Fibroblast of skin of back (primary cell): ENCODE measurements at places on chromosomes 7 and 10.
A peak's percentile ranks its signal among the peaks of the same experiment; 100 is the strongest.

DNA sequence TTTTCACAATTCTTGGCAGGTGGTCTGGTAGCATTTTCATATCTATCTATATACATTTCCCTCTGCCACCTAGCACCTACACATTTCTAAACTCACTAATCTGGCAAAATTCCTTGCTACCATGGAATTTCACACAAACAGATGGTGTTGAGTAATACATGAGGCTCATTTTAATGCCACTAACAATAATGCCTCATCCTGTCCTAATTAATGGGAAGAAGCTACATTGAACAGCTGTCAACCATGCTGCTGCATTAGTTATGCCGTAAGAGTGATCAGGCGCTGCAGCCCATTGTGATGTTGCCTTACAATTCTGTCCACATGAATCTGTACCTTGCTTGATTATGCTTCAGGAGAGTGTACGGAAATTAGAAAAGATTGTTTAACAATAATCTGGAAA lies 23.2 kb downstream of the COL1A2 start:
- peak; percentile 45 for DNase-seq

GRCh38 chr10:14879124-14879927 lies 660 bp downstream of the SUV39H2 start:
- peak; percentile 13 for DNase-seq

DNA sequence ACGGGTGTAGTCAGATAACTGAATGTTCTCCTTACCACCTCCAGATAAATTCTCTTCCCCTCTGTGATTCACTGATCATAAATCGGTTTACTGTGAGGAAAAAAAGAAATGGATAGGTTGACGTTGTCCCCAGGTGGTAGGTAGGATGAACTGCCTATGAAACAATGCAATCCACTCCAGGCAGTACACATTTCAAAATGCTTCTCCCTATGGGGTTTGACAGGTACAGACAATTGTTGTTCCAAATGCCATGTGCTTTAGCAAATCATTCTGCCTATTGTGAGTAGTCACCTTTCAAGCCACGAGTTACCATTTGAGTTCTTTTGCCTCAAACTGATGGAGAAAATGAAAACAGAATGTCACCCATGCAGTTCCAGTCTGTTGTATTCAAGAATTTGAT lies 21.8 kb downstream of the VIM start:
- DNase-seq = no peak

DNA sequence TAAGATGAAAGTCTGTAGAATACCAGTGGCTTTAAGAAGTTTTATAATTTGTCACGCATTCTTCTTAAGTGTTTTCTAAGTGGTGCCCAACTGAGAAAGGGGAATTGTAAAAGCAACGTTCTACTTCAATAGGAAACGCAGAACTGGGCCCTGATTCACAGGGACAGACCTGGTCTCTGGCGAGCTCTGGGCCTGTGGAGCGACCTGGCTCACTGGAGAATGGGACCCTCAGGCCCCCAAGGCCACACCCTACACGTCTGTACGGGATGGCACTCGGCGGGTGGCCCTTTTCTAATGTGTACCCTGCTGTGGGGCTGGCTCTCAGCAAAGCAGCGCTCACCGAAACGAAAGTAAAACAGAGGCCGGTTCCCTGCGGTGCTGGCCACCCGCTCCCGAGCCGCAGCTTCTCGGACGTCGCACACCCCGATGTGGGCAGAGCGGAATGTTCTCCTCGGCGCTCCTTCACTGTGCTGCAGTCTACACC lies 205.0 kb downstream of the DIP2C start:
- DNase-seq = peak; percentile 66

GRCh38 chr7:123792547-123792946 lies 43.7 kb upstream of the WASL start:
- no peak for DNase-seq

DNA sequence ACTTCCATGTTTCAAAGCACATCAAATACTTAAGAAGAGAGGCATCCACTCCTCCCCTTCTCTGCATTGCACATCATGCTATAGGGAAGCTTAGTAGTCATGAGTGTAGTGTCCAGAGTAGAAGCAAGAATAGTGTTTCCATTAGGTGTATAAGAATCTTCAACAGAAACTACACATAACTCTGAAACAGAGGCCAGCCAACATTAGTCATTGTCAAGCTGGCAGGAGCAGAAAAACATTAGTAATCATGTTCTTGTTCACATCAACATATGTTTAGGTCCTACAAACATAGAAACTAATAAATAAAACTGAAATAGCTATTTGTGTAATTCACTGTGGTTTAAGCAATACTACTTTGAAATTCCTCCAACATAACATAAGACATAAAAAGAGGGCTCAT lies 370.2 kb downstream of the PPP1R3A start:
- DNase-seq = no peak

DNA sequence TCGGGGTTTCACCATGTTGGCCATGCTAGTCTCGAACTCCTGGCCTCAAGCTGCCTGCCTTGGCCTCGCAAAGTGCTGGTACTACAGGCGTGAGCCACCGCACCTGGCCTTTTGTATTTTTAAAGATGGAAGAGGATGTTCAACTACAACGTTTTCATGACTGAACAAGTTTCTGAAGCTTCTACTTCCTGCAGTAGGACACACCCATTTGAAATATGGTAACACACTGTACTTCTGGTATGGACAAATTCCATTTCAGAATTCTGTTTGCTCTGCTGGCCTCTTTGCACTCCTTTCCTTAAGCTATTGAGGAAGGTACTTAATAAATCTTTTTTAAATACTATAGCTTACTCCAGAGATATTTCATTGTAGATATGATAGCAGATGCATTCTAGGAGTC lies 10.9 kb upstream of the CDK1 start:
- DNase-seq = no peak

DNA sequence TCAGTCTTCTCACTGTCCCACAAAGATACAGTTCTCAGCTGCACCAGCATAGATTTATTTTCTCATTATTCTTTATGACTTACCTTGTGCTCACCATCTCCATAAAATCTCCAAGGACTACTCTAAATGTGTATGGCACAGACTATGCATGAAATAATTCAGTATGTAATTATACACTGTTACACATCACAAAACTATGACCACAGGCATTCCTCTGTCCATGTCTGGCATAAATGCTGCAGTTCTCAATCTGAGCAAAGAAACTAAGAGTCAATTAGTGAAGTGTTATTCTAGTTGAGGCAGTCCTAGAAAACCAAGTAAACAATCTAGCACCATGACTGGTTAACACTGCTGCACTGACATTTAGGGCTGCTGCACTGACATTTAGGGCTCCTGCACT lies 2.7 kb downstream of the CYCS start:
- peak; percentile 74 for DNase-seq

DNA sequence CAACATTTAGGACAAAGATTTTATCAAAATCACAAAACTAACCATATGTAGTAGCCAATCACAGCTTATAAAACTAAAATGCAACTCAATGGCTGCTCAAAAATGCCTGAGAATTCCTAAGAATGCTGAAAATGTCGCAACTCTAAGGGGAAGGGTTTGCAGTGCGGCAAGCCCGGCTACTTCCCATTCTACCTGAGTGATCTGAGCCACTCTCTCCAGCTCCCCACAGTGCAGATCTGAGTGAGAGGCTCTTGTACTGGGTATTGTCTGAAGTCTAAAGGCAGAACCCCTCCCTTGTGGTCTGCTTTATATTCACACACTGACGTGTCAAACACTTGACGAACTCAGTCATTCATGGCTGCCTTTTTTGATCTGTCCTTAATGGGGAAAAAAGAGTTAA lies 28.9 kb downstream of the RAB11FIP2 start:
- DNase-seq = no peak
